ENCODE measurements at places on chromosomes 2 and 18. TPM values are rescaled to one million over a fixed set of nuclear protein-coding genes. Genes with fewer than 3 reads are reported as not detected.

MREG gene
- 10.3 TPM for total RNA-seq

PRKAG3 gene
- total RNA-seq = 0.16 TPM

PPP1R1C gene
- total RNA-seq = not detected

ARMC9 gene
- 16.3 TPM for total RNA-seq

TLX2 gene
- not detected for total RNA-seq

TXNDC2 gene
- total RNA-seq = 0.06 TPM

Data from SJCRH30 (cell line).